ENCODE measurements at places on chromosomes 11 and 22.
A peak's percentile ranks its signal among the peaks of the same experiment; 100 is the strongest.

- no peak for DNase-seq
Measured at GRCh38 chr11:106983991-106984390, 34.3 kb downstream of the GUCY1A2 start.

- DNase-seq, result no peak
Measured at GRCh38 chr11:105838668-105839384, 183.2 kb downstream of the MSANTD4 start.

DNA sequence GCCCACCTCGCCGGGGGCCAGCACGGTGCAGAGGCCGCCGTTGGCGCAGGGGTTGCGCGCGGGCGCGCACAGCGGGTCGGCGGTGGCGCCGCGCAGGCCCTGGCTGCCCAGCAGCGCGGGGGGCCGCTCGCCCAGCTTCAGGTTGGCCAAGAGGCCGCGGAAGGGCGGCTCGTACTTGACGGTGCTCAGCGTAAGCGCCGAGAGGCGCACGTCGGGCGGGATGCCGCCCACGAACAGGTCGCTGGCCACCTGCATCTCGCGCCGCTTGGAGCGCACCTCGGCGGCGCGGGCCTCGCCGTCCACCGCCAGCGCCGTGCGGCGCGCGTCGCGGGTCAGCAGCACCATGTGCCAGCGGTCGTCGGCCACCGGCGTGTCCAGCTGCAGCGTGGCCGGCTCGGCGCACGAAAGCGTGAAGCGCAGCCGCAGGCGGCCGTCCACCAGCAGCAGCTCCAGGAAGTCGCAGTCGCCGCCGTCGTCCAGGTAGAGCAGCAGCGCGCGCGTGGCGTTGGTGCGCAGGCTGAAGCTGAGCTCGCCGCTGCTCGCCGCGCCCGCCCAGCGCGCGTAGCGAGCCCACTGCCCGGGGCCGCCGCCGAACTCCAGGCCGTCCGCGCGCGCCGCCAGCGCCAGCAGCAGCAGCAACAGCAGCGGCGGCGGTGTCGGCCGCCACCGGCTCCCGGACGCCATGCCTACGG is 9.8 kb downstream of the NRXN2 start:
- DNase-seq, result no peak

DNA sequence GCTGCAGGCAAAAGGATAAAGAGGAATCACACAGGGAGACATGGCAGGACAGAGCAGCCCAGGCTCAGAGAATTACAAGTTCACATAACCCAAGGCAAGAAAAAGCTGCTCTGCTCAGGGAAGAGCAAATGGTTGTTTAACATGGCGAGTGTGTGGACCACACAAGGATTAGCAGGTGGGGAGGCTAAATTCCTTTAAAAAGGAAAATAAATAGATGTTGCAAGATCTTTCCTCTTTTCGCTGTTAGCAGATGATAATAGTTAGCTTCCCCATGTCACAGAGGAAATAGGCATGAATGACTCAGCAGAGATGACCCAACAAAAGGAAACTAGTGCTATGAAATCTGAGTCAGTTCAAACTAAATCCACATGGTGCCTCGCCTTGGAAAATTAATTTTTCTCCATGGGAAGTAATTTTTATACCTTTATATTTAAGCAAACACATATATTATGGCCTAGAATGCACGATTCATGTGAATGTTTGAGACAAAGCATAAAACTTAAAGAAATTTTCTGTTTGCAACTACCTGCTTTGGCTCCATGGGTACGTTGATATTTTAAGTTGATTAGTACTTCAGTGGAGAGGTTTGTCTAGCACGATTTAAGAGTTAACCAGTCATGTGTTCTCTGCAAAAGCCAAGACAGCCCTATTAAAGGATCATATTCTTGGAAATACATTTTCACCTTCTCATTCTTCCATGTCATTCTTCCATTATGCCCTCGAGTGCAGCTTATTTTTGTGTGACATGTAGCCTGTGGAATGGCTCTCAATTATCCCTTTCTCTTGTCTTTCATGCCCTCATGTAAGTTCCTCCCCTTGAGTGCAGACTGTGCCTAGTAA is 38.5 kb upstream of the FJX1 start:
- DNase-seq, result peak; percentile 2

- no peak for DNase-seq
Measured at GRCh38 chr11:74784234-74784633, 35.6 kb downstream of the RNF169 start.

GRCh38 chr22:19970479-19971275 is 29.1 kb upstream of the TXNRD2 start:
- DNase-seq, result no peak

DNA sequence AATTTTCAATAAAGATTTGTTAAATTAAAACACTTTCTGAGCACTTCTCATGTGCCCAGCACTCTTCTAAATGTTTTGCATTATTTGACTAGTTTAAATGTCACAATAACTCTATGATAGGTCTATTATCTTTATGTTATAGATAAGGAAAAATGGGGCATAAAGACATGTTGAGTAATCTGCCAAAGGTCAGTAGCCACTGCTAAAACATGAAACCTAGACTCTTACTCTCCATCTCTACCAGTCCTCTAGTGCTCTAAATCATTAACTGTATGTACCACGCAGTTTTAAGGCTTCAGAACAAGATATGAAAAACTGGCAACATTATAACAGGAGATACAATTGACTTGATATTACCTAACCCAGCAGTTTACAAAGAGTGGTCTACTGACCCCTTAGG is 6.9 kb downstream of the RAB6A start:
- DNase-seq, result no peak

GRCh38 chr22:27391092-27391770 is 410.3 kb downstream of the MN1 start:
- DNase-seq, result no peak

GRCh38 chr11:22161489-22161888 is 31.4 kb upstream of the ANO5 start:
- no peak for DNase-seq

DNA sequence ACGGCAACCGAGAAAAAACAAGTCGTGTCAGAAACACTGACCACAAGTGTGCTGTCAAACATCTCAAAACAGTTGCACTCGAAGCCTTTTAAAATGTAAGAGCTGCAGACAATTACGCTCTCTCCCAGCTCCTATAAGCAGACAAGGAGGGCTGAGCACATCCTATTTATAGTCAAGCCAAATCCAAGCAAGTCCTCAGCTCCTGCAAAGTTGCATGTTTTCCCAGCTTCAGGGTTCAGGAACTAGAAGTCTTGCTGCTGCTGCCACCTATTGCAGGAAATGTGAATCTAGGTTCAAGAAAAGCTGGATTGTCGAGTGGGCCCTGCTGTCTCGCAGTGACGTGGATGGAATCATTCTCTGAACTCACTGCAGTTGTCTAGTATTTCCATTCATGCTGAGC is 15.5 kb downstream of the EFCAB6 start:
- DNase-seq, result no peak

All from NCI-H2029 (cell line).